ENCODE measurements at places on chromosomes 16 and 17.

- no peak for DNase-seq
These were observed 34.6 kb upstream of the TNRC6C start for GRCh38 chr17:77923776-77924513.

DNA sequence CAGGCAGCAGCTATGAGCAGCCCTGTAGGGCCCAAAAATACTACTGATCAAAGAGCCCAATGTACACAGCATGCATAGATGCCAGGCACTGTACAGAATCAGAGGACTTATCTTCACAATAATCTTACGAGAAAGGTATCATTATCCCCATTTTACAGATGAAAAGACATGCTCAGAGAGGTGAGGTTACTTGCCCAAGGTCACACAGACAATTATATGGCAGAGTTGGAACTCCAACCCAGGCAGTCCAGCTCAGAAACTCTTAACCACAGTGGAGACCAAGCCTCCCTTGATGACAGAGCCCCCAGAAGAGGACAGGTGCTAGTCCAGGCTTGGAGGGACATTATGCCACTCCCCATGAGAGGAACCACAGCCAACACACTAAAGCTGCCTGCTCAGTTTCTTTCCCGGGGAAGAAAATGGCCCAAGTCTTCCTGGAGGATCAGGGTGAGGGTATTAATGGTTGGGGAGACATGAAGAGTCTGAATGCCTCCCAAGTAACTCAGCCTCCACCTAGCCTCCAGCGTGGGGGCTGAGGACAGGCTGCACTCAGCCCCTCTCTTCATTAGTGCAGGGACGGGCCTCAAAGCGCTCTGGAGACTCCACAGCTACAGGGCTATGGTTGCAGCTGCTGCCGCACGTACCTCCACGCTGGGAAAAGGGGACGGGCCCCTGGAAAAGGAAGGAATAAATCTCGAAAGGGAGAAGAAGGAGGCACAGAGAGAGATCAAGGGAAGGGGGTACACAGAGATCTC lies 826 bp downstream of the UNC119 start:
- no peak for DNase-seq

DNA sequence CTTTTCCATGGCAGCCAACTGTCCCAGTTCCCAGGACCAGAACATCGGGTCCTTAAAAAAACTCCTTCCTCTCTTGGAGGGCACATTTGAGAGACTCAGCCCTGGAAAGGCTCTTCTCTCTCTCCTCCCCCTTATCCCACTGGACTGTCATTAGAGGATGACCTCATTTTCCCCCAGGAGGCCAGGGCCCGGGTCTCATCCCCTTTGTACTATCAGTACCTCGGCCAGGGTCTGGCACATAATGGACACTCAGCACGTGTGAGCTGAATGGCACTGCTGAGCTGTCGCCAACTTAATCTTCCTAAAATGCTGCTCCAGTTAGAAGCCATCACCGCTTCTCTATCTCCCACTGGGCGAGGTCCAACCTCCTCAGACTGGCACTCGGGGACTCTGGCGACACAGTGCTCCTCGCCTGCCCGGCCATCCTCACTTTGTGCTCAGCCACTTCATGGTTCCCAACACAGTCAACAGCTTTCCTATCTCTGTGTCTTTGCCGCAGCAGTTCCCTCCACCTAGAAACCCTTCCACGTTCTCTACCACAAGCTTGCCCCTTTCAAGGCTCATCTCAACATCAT lies 3.6 kb upstream of the RHBDL3 start:
- no peak for DNase-seq

DNA sequence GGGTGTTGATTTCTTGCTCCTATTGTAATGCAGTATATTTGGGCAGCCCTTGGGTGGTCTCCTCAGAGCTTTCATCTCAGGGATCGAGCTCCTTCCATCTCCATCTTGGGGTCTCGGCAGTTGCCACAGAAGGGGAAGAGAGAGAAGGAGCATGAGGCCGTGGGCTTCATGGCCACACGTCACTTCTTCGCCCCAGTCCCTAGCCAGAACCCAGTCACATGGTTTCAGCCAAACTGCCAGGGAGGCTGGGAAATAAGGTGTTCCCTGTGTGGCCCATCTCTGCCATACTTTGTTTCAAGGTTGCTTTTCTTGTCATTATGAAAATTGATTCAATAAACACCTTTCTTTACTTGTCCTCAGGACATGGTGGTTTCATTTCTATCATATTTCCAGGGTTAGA lies 68.4 kb upstream of the NKD1 start:
- DNase-seq = no peak

DNA sequence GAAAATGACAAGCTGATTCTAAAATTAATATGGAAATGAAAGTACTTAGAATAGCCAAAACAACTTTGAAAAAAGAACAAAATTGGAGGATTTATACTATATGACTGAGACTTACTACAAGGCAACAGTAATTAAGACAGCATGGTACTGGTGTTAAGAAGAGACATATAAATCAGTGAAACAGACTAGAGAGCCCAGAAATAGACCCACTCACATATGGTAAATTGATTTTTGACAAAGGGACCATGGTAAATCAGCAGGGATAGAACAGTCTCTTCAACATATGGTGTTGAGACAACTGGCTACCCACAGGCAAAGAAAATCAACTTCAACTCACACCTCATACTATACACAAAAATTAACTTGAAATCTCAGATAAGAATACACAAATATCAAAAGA lies 12.9 kb downstream of the CMC2 start:
- DNase-seq = no peak

GRCh38 chr17:3861761-3862681 lies 16.0 kb upstream of the NCBP3 start:
- no peak for DNase-seq

GRCh38 chr17:2400474-2400866 lies 390 bp downstream of the MNT start:
- DNase-seq = peak; percentile 75

DNA sequence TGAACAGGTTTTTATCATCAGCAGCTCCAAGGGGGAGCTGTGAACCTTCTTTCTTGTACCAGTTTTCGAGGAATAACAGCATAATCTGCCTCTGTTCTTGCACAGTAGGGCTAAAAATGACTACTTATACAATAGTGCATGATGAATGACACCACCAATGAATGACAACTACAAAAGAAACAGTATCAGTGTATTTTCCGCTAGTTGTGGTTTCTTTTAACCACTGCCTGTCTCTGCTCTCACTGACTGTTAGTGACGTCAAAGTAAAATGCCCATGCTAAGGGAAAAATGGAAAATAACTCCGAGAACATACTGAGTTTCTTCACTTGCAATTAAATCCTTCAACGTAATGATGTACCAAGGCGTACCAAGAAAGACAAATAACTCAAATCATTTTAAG lies 294.9 kb downstream of the MAP2K6 start:
- DNase-seq = peak; percentile 2

- DNase-seq = no peak
These were observed 32.8 kb upstream of the RASD1 start for GRCh38 chr17:17528696-17529652.

DNA sequence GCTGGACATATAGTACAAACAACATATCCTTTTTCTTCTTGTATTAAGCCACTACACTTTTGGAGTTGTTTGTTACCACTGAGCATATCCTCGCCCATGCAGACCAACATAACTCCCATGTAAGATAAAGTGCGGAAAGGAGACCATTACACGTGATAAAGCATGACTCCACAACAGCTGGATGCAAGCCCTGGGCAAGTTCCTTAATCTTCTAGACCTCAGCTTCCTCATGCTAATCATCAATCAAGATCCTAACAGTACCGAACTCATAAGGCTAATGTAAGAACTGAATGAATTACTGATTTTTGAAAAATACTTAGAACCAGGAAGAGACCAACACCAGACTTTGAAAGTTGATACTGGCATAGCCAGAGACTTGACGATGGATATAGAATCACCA lies 47.0 kb upstream of the GSG1L start:
- no peak for DNase-seq

GRCh38 chr17:42271779-42272035 lies 4.5 kb downstream of the STAT5B start:
- DNase-seq = no peak

- no peak for DNase-seq
These were observed 16.7 kb downstream of the ARL2BP start for GRCh38 chr16:57261806-57262205.

GRCh38 chr17:73227944-73228343 lies 33.7 kb downstream of the CPSF4L start:
- DNase-seq = no peak

DNA sequence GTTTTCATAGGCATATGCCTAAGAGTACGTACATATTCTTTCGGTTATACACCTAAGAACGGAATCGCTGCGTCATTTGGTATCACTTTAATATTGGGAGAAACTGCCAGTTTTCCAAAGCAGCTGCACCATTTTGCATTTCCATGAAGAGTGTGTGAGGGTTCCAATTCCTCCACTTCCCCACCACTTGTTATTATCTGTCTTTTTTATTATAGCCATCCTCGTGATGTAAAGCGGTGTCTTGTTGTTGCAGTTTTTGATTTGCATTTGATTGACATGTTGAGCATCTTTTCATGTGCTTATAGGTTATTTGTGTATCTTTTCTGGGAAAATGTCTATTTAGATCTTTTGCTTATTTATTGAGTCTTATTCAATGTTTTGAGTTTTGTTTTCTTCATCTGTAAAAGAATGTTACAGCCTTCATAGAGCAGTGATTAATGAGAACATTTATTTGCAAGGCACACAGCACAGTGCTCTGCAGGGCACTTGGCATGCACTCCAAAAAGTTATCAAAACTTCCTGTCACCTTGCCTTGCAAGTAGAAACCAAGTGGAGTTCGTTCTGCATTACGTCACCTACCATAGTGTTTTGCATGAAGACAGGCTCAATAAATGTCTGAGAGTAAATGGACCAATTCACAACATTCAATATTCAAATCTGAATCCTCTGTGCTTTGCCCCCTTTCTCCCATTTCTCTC lies 26.6 kb upstream of the ST6GALNAC1 start:
- DNase-seq = no peak

DNA sequence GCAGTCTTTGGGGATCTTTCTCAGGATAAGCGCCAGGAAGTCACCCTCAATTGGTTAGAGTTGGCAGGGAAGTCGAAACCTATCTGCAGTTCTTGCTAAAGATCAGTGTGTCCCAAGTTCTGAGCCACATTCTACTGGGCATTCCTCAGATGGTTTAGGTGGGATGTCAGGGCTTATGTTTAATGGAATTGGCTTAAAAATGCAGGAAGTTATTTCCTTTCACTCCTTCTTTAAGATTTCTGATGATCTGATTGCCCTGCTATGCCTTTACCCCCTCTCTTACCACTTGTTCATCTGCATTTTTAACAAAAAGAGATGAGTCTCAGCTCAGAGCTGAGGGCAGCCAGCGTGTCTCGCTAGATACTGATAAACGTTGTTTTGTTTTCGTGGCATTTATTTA lies 30.8 kb downstream of the FOXL1 start:
- no peak for DNase-seq

GRCh38 chr16:86015606-86016005 lies 116.6 kb downstream of the IRF8 start:
- DNase-seq = no peak

GRCh38 chr16:69893106-69893505 lies 58.0 kb upstream of the CLEC18A start:
- no peak for DNase-seq

DNA sequence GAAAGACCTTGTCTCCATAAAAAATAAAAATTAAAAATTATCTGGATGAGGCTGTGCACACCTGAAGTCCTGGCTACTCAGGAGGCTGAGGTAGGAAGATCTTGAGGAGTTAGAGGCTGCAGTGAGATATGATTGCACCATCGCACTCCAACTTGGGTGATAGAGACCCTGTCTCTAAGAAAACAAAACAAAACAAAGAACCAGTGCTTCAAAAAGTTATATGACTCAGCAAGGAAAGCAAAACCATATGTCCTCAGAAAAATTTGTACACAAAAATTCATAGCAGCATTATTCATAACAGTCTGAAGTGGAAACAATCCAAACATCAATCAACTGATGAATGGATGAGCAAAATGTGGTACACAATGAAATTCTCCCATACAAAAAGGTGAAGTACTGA lies 48.9 kb downstream of the SLFN5 start:
- DNase-seq = no peak

GRCh38 chr17:20156196-20157000 lies 147.2 kb downstream of the SPECC1 start:
- peak; percentile 6 for DNase-seq

GRCh38 chr16:23357761-23358290 lies 55.7 kb downstream of the SCNN1B start:
- DNase-seq = no peak

DNA sequence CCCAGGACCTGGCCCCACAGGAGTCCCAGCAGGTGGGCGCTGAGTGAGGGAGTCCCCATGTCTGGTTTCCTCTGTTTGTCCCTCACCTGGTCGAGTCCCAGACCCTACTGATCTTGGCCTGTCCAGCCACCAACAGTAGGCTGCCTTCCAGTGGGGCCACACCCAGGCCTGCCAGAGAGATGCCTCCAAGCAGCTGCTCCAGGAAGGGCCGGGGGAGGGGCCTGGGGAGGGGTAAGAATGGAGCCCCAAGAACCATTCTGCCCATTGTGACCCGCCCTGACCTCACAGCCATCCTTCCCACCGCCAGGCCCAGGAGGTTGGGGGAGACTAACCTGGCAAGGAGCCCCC lies 736 bp downstream of the SPATA20 start:
- DNase-seq = no peak

DNA sequence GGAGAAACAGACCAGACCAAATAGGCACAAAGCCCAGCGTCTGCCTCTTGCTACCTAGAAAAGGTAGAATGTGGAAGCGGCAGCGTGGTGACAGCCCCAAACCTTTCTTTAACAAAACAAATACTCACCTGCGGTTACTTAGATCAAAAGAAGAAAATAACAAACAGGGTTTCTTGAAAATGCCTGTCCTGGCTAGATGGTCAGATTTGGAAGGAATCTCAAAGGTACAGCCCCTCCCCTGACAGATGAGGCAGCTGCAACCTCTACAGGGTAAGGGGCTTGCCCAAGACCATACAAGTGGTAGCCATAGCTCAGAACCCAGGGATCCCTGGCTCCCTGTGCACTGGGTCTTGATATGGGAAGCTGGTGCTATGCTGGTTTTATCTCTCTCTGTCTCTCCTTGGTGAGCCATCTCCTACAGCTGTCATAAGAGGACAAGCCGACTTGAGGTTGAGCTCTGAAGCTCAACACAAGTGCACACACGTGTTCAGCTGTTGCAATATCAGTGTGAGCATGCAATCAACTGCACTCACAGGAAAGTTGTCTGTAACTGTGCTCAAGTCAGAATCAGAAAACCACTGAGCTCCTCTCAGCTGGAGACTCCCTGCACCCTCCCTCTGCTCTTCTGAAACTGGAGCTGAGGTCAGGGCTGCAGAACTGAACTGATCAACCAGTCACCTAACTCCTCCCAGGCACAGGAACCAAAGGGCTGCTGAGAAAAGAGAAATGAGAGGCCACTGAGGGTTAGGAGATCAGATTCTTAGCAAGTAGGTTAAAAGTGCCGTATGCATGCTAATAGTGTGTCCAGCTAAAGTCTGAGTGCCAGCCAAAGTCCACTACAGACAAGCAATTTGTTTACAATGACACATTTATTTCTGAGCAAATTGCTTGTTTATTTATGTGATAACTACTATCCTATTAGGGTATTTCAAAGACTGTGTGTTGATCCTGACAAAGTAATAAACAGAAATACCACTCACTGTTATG lies 6.1 kb upstream of the RNF157 start:
- DNase-seq = peak; percentile 97

Data from activated CD4-positive, alpha-beta T cell treated with anti-CD3 and anti-CD28 coated beads, Interleukin-10, Interleukin-2, amounts not matched to agents 100 ng/mL and 50 ng/mL, durations not matched to agents 16 hours and 8 hours (primary cell).